Caudate nucleus (tissue), 63 donors: ENCODE measurements at places on chromosomes 7 and 10.

- DNase-seq, result peak; percentile 48
Observed at GRCh38 chr10:119199231-119199992, 8.0 kb upstream of the GRK5 start.

- DNase-seq, result no peak
Observed at GRCh38 chr7:103918631-103919271, 70.7 kb downstream of the RELN start.

DNA sequence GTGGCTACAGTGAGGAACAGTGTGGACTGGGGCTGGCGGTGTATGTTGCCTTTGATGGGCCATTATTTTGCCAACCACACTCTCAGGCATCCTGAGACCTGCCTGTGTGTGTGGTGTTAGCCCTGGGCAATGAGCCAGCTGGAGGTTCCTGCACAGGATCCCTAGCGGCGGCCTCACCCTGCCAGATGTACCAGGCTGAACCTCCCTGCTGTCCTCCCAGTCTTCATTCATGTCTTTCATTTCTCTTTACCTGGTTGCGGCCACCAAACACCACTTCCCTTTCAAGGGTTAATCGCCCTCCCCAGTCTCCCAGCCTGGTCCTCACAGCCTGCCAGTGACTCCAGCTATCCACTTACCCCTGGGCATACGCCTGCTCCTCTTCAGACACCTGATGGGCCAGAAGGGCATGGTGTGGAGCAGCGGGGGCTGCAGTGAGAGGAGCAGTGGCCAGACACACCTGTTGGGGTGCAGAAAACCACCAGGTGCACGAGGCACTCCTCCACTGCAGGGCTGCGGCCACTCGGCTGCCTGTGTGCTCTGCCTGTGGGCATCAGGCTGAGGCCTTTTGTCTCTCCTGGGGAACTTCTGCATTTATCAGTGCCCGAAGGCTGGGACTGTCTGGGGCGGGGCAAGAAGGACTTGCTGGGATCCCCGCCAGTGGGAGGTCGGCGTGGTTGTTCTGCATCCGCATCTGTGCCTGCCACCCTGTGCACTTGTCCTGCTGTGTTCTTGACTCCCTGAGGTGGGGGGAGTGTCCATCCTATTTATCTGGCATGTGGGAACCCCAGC lies 111.6 kb downstream of the ARHGAP22 start:
- no peak for DNase-seq

- DNase-seq, result no peak
Observed at GRCh38 chr7:151599401-151600227, 79.9 kb upstream of the RHEB start.

DNA sequence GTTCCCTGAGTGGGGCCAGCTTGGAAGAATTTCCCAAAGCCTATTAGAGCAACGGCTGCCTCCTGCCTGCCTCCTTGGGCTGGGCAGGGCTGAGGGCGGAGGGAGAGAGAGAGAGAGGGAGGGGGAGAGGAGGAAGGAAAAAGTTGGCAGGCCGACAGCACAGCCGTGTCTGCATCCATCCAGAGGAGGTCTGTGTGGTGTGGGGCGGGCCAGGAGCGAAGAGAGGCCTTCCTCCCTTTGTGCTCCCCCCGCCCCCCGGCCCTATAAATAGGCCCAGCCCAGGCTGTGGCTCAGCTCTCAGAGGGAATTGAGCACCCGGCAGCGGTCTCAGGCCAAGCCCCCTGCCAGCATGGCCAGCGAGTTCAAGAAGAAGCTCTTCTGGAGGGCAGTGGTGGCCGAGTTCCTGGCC lies at the start of gene AQP1:
Gene AQP1, plus strand, starts transcription at position 293 of the 409 bp plus-strand sequence. Its CDS starts 57 bp downstream, at position 350.
- peak; percentile 76 for DNase-seq

DNA sequence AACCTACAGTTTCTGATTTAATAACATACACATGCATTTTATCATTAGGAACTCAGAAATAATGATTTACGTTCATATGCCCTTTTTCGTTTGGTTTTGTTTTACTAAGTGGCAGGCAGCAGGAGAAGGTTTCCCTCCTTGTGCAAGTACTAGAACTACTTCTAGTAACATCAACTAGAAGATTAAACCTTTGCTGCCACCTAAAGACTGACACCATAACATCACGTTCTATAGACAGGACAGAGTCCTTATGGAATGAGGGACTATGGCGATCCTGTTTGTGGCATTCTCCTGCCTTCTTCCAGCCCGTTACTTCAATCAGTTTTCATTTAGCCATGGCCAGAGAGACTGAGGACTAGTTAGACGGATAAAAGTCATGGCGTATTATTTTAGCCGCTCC lies 53.2 kb downstream of the GAD2 start:
- no peak for DNase-seq

DNA sequence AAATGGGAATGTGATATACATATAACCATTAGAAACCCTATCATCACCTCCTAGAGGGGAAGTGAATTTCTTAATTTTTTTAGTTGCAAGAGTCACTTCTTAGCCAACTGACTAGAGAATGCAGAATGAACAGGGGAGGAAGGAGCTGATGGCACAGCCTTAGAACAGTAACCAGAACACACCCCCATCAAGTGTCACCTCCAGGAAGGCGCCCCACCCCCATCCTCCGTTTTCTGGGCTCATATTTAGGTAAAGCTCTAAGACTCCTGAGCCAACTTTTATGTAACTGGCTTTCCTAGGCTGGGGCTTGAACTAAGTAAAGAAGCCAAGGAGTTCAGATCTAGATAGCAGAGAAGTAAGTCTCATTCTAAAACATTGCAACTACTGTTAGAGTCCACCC lies 54.0 kb downstream of the COL17A1 start:
- no peak for DNase-seq

DNA sequence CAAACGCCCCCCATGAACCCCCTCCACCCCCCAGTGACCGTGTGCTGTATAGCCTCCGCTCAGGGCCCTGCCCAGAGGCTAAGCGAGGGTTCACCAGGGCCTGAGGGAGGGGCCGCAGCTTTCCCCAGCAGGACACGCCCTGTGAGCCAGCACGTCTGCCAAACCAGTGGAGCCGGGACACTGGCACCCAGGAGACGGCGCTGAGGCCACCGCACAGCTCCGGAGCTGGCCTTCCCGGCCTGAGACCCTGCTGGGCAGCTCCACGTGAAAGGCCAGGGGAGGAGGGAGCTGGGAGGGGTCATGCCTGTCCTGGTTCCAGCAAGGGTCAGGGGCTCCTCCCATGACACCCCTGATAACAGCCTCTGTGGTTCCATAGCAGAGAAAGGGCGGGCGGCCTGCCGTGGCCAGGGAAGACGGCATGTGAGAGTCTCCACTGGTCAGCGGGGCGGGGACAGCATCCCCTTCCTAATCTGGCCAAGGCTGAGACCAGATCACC lies 278.3 kb downstream of the ELFN1 start:
- DNase-seq, result no peak

DNA sequence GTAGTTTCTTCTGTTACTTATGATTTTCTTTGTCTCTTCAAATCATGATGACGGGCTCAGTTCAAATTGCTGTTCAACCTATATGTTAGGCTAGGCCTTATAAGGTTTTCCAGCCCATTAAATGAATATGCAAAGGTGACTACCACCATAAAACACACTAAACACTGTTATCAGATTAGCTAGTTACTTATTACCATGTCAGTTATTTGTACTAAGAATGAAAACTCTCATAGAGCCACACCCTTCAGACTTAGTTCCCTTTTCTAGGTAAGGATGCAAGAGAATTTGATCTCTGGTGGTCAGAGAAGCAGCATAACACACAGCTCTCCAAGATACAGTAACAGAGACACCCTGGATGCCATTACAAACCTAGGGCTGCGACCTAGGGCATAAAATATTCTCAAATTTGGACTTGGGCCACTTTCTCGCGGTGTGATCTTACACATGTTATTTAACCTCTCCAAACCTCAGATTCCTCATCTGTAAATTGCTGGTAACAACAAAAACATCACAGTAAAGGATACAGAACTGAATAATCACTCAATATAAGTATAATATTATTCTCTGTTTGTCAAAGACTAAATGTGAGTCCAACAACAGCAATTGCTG lies 35.6 kb downstream of the ANKMY2 start:
- no peak for DNase-seq

- DNase-seq, result no peak
Observed at GRCh38 chr10:49174261-49174925, 13.8 kb downstream of the TMEM273 start.

- no peak for DNase-seq
Observed at GRCh38 chr10:128009372-128010126, 102.6 kb downstream of the PTPRE start.

GRCh38 chr7:153604-154003 lies 38.8 kb upstream of the FAM20C start:
- DNase-seq, result no peak

DNA sequence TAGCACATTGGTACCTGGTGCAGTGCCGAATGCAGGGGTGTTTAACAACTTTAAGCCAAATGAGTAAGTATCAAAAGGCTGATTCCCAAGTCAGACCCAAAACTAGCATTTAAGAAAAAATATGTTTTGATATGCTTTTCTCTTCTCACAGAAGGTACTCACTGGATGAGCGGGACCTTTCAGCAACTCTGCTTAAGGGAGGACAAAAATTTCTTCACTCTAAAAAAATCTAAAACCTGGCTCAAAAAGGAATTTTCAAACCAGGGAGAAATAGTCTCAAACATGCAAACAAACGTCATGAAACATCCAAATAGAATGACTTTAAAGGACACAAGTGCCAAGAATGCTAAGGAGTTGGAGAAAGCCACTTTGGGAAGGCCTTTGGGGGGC lies 962.1 kb downstream of the KCNMA1 start:
- DNase-seq, result no peak

DNA sequence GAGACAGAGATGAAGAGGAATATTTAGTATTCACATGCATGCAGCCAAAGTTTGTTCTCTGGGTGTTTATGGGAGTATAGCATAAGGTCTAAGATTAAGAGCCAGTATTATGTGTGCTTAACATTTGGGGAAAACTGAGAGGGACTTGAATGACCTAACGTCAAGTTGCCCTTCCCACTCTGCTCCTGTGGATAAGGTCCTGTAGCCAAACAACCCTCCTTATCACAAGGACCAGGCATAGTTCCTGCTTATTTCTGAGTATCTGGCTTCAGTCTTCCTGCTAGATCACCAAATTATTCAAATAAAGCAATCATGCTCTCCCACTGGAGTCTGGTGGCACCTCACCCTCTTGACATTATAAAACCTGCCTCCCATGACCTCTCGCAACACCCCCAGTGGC lies 137.9 kb upstream of the SEMA3E start:
- no peak for DNase-seq

GRCh38 chr7:102403563-102403962 lies 7.4 kb downstream of the PRKRIP1 start:
- DNase-seq, result no peak

DNA sequence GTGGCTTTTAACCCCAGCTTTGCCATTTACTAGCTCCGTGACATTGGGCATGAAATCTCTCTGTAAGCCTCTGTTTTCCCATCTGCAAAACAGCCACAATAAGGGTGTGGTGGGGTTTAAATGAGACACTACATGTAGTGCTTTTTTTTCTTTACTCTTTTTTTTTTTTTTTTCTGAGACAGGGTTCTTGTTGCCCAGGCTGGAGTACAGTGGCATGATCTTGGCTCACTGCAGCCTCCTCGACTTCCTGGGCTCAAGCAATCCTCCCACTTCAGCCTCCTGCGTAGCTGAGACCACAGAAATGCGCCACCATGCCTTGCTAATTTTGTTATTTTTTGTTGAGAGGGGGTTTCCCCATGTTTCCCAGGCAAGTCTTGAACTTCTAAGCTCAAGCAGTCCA lies 8.3 kb upstream of the DENND10 start:
- DNase-seq, result no peak

GRCh38 chr7:135757719-135758411 lies 9.3 kb upstream of the FAM180A start:
- no peak for DNase-seq

DNA sequence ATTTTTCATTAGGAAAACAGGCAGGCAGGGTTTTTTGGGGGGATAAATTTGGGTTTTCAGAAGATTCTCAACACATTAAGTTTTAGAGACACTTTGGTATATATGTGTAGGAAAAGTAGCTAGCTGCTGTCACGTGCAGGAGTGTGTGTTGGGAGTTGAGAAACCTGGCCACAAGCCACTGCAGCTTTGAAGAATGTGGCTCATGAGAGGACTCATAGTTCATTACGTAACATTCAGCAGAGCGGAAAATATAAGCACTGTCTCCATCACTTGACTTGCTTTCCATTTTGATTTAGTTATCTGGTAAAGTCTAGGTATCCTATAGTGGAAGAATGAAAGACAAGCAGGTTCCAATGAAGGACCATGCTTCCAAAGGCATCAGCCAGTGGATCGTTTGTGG lies 31.2 kb downstream of the SMNDC1 start:
- no peak for DNase-seq

GRCh38 chr7:143229054-143229790 lies 7.4 kb downstream of the TAS2R40 start:
- no peak for DNase-seq

DNA sequence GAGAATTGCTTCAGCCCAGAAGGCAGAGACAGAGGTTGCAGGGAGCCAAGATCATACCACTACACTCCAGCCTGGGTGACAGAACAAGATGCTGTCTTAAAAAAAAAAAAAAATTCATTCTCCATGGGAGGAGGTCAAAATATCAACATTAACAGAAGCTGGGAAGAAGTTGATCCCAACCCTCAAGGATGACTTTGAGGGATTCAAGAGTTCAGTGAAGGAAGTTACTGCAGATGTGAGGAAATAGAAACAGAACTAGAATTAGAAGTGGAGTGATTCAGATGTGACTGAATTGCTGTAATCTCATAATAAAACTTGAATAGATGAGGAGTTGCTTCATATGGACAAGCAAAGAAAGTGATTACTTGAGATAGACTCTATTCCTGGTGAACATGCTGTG lies 19.7 kb upstream of the RPEL1 start:
- no peak for DNase-seq

GRCh38 chr7:52586704-52587103 lies 448.7 kb upstream of the POM121L12 start:
- DNase-seq, result no peak

- no peak for DNase-seq
Observed at GRCh38 chr10:18681971-18682411, 22.8 kb downstream of the ARL5B start.

- no peak for DNase-seq
Observed at GRCh38 chr7:52959878-52960660, 75.4 kb upstream of the POM121L12 start.

DNA sequence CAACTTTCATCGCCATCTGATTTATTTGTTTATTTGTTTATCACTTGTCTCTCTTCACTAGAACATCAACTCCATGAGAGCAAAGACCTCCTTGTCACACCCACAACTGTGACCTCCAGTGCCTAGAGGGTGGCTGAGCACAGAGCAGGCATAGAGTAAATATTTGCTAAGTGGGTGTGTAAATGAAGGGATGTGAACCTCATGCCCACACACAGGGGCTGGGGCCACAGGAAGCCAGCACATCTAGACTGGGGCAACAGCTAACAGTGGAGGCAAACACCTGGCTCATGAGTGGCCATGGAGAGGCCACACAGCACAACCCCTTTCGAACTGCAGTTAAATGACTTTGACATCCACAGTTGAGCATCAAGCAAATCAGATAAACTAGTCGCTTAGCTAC lies 39.8 kb downstream of the AKR1B1 start:
- DNase-seq, result no peak
